WTC11 (cell line): ENCODE measurements at places on chromosomes 13 and 19. TPM values are rescaled to one million over a fixed set of nuclear protein-coding genes. Genes with fewer than 3 reads are reported as not detected.

Gene TMEM59L
- total RNA-seq = 14.8 to 30.0 TPM (median 27.3 TPM) in 3 replicates

Gene SLITRK6
- 0.04 to 0.41 TPM (median 0.07 TPM) in 3 replicates for total RNA-seq

DNA sequence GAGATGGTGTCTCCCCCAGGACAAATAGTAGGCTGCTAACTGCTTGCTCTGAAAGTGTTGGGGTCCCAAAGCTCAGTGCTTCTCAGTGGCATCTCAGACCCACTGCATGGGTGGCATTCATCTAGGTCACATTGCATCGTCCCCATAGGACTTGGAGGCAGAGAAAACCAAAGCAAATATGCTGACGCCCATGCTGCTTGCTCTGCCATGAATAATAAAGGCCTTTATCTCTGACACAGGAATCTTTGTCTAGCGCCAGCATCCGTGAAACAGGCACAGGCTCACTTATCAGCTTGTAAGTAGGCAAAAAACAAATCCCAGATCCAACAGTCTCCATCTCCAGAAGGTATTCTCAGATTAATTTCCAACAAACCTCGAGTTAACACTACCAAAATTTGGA, 18.9 kb upstream of the IPO5 start:
- DNase-seq = no peak

- DNase-seq = no peak
Observed at GRCh38 chr13:45231722-45232121, 30.9 kb upstream of the KCTD4 start.

GRCh38 chr13:40387775-40388174, 278.7 kb downstream of the FOXO1 start:
- no peak for DNase-seq

GRCh38 chr13:31321457-31321856, 121.7 kb downstream of the B3GLCT start:
- no peak for DNase-seq

- DNase-seq = no peak
Observed at GRCh38 chr13:26562512-26562890, 5.0 kb downstream of the WASF3 start.

Gene ZNF534
- 0.23 to 0.42 TPM (median 0.37 TPM) in 3 replicates for total RNA-seq

GRCh38 chr19:51351266-51351990, 9.5 kb upstream of the VSIG10L start:
- DNase-seq = no peak

DNA sequence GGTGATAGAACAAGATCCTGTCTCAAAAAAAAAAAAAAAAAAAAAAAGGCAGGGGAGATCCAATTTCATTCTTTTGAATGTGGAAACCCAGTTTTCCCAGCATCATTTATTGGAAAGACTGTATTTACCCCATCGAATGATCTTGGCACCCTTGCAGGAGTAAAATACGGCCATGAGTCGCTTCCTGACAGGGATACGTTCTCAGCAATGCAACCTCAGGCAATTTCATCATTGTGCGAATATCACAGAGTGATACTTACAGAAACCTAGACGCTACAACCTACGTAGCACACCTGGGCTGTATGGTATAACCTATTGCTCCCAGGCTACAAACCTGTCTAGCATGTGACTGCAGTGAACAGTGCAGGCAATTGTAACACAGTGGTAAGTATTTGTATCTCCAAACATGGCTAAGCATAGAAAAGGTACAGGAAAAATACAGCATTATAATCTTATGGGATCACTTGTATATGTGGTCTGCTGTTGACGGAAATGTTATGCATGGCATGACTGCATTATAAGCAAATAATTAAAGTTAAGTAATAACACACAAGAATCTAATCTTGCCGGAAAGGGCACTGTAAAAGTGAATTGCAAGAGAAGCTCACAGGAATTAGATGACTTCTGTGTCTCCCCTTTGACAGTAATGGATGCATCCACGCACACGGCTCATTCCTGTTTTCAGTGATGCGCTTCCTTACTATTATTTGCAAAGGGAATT, 24.1 kb downstream of the RFX2 start:
- DNase-seq = no peak

Gene GJB6
- not detected in 3 replicates for total RNA-seq

DNA sequence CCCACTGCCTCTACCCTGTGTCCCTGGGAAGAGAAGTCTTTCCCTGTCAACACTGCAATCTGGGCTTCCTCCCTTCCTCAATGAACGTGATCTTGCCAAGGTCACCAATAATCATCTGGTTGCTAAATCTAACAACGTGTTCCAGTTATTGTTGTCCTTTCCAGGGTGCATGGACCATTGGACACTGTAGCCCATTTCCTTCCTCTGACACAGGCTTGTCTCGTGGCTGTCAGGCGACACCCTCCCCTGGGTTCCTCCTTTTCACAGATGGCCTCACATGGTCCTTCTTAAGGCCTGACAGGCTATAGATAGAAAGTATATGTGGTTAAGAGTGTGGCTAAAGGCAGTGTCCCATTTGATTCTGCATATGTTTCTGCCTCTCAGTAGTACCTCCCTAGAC, 67.7 kb upstream of the STARD13 start:
- DNase-seq = no peak

Gene ZIC2
- total RNA-seq = 344 to 379 TPM (median 376 TPM) in 3 replicates

DNA sequence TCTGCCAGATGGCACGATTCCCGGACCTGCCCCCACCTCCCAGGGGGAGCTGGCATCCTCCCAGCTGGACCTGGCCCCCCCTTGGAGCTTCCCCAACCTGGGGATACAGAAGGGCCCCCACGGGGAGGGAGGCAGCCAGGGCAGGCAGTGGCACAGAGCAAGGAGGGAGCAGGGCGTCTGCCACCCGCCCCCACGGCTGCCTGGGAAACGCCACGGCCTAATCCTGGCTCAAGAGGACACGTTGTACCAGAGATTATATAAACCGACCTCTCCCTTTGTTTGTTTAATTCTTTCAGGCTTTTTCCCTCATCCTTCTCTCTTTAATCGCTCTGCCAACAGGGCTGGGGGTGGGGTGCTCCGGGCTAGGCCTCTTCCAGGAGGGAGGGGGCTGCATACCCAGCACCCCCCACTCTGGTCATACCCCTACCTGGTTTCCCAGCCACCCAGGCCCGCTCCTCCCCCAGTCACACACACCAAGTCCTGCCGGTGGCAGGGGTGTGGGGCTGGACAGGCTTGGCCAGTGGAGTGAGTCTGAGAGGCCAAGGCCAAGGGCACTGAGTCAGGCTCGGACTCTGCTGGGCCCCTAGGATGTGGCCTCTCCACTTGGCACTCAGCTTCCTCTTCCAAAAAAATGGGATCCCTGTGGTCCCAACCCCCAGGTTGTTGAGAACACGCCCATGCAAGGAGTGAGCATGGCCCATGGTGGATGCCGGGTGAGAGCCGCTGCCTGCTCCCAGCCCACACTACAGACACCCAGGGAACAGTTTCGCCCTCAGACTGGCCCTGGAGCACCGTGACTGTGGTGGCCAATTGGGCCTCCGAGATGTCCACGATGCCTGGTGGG, 29.5 kb upstream of the NFIC start:
- no peak for DNase-seq

GRCh38 chr13:33554919-33555791, 262.8 kb upstream of the RFC3 start:
- no peak for DNase-seq

Gene ZNF582
- total RNA-seq = 3.5 to 5.7 TPM (median 5.2 TPM) in 3 replicates

DNA sequence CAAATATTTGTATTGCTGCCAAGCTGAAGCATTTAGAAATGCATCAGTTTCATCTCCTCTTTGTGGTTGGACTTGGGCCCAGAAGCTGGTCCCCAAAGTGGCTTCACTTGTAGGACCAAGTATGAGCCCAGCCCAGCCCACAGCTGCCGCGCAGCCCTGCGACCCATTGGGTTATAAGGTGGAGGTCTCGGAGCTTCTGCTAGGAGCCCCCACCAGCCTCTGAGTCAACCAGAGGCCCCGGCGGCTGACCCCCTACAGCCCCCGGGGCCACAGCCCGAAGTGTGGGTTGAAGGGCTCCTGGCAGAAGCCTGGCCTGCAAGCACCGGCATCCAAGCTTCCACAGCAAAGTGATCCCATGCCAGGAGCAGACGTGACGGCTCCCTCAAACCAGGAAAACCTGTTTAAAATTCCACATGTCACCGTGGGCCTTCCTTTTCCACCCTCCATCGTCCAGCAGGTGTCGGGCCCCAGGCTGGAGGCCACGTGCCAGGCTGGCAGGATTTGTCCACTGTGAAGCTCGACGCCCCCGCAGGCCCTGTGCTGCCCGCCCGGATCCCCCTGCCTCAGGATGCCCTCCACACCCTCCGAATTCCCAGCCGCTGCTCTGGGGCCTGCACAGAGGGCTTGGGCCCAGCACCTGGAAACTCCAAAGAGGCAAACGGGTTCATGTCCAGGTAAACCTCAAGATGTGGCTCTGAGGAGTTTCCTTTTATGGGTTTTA, 54.7 kb downstream of the C13orf46 start:
- peak; percentile 4 for DNase-seq

Gene ZNF101
- total RNA-seq = 51.3 to 54.0 TPM (median 51.4 TPM) in 3 replicates

Gene HIPK4
- total RNA-seq = 0.21 to 0.31 TPM (median 0.25 TPM) in 3 replicates

DNA sequence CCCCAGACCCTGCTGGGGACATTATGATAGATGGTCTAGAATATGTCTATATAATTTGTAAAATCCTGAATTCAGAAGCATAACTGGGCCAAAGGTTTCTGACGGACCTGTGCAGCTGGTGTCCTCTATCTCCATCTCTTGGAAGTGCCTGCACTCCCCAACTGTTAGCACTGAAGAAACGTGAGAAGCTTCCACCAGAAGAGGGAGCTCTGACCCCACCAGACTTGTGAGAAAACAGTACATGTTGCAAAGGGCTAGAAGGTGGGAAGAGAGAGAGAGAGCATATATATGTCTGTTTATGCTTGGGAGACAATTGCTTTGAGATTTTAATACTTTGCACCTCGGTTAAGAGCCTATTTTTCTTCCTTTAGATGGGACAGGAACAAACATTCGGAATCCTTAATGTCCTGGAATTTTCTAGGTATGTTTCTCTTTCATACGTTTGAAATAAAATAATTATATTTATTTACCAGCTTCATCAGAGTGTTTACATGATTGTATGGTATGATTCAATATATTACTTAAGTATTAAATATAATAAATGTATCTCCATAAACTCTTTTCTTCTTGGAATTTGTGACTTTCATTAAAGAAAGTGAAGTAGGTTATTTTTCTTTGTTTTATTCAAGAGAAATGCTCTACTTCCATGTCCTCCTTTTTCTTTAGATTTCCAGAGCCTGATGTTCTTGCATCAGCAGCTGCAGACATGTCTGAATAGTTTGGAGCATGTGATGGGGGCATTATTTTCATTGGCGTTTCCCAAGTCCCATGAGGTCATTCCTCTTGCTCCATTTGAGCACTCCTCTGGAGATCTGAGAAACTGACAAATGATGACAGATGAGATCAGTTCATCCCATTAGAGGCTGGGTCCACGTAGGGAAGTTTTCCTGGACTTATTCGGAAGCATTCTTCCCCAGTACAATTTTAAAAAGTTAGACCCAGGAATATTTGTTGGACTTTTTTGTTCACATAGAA, 202.9 kb downstream of the ATP8A2 start:
- DNase-seq = peak; percentile 87

Gene SIAH3
- total RNA-seq = 0.09 to 0.31 TPM (median 0.11 TPM) in 3 replicates

GRCh38 chr13:52849291-52850071, 1.0 kb upstream of the PCDH8 start:
- peak; percentile 44 for DNase-seq

DNA sequence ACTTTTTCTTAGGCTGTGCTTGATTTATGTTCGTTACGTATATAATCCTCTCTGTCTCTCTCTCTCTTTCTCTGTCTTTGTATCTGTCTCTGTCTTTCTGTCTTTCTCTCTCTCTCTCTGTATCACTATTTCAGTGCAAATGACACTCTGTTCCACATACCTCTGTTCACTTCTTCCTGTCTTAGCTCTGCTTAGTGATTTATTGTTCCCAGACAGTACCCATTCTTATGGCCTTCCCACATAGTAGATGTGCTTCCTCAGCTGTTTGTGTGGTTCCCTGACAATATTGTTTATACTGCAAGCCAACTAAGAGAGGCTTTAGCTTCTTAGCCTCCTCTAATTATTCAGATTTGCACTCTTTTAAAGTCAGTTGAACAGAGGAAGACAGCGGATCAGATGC, 1244.2 kb downstream of the DIAPH3 start:
- DNase-seq = no peak

GRCh38 chr13:32262165-32262564, 53.0 kb downstream of the ZAR1L start:
- DNase-seq = no peak

- no peak for DNase-seq
Observed at GRCh38 chr13:31100721-31101120, 61.0 kb downstream of the HSPH1 start.

Gene FUT1
- total RNA-seq = 9.9 to 11.5 TPM (median 10.1 TPM) in 3 replicates

GRCh38 chr19:23410155-23410554, 14.9 kb upstream of the ZNF91 start:
- DNase-seq = no peak

Gene ZNF766
- 30.4 to 32.9 TPM (median 31.4 TPM) in 3 replicates for total RNA-seq

GRCh38 chr13:114002771-114003321, 29.0 kb upstream of the C13orf46 start:
- DNase-seq = no peak

GRCh38 chr13:33541456-33541855, 255.9 kb upstream of the STARD13 start:
- no peak for DNase-seq

DNA sequence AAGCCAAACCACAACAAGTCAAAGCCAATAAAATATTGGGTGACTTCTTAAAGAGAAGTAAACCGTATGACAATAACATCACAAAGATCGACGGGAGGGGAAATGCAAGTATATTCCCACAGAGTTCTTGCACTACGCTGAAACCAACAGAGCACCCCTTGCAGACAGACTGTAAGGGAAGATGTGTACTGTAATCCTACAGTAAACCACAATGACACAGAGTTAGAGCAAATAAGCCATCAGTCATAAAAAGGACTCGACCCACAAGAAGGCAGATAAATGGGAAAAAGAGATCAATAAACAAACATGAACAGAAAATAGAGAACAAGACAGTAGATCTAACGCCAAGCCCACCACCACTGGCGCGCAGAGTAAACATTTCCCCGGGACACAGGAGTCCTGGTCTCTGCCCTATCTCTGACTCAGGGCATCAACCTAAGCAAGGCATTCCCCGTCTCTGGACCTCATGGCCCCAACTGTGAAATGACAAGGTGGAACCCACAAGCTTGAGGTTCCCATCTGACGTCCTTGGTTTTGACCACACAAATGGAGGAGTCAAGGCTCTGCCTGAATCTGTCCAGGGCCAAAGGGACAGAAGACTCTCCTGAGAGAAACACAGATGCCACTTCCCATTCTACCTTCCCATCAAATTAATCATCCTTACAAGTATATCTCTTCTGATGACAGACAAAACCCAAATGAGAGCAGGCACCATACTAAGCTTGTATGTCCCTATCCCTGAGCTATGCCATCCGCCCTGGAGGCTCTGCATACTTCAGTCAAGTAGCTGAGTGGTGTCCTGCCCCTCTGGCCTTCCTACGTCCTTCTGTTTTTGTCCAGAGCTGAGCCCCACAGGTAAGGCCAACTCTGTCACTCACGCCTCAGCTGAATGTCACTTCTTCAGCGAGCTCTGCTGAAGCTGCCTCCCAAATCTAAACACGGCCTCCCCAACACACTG, 15.0 kb downstream of the SAFB2 start:
- DNase-seq = no peak

GRCh38 chr19:44845612-44846454, at the start of gene NECTIN2:
Gene NECTIN2, plus strand, starts transcription at chr19:44846297. Its CDS starts 229 bp downstream, at chr19:44846526.
- peak; percentile 100 for DNase-seq
